ENCODE measurements at places on chromosomes 3 and 15. TPM values are rescaled to one million over a fixed set of nuclear protein-coding genes. Genes with fewer than 3 reads are reported as not detected.

DNA sequence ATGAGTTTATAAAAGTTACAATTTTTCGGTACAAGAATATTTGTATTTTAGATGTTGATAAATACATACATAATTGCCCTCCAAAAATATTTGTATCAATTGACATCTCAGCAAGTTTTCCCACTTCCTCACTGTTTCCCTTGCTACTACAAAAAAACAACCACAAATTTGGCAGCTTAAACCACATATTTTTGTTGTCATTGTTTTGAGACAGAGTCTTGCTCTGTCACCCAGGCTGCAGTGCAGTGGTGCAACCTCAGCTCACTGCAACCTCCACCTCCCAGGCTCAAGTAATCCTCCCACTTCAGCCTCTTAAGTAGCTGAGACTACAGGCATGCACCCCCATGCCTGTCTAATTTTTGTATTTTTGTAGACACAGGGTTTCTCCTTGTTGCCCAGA is 162.8 kb upstream of the RARB start:
- DNase-seq, result no peak

DNA sequence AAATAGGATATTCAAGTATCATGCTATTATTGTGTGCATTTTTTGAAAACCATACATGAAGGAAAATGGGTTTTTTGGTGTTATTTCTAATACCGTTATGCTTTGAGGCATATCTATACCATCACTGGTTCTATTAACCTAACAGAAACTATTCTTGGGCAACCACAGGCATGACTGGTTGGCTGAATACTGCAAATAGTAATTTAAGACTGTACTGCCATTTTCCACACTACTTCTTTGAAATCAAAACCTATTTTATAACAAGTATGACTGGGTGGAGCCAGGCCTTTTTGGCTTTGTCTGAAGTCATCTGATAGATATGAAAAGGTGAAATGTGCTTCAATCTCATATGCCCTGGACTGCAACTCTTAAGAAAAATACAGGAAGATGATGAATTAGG is 115.1 kb downstream of the ULK4 start:
- DNase-seq, result no peak

- no peak for DNase-seq
These were observed 120.5 kb upstream of the THRB start for GRCh38 chr3:24615177-24615576.

DNA sequence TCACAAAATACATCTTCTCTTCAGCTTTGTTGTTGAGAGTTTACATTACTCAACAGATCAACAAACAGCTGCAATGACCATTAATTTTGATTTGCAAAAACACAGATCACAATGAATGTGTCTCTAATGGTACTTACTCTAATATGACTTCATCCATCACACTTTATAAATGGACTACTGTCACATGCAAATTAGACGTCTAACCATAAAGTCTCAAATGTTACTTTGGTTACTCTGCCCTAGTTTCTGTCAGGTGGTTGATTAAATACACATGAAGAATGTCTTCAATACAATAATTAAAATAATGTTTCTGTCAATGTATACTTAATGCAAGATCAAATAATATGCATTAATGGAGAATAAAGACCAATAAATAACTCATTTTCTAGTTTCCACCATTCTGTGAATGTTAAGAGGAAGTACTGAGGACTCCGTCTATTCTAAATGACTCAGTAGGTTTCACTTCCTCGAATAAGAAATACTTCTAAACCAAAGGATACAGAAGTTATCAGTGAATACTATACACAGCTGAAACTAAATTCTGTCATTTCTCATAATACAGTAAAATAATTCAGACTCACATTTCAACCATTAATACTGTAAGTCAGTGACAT is 145.8 kb downstream of the CBLB start:
- DNase-seq, result no peak

DNA sequence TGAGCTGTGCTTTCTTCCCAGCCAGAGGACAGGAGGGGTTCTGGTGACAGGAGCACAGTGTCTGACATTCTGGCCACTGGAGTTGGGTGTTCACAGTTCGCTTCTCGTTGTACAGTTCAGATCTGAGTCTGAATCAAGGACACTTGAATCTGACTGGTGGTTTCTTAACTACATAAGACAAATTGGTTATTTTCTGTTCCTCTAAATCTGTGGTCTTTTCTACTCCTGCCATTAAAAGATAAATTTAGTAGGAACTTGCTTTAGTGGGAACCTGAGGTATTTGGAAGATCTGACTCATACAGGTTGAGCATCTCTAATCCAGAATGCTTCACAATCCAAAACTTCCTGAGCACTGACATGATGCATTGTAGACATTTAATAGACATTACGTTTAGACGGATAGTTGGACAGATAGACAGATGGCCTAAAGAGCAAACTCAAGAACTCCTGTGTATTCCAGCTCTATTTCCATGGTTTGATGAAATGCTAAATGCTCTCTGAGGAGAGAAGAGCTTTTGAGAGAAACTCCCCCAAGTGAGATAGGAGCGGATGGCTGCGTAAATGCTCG is 71.0 kb downstream of the CCK start:
- no peak for DNase-seq

GRCh38 chr3:20462226-20462625 is 276.2 kb upstream of the SGO1 start:
- no peak for DNase-seq

- no peak for DNase-seq
These were observed 871.8 kb upstream of the NR2F2 start for GRCh38 chr15:95458721-95459120.

DNA sequence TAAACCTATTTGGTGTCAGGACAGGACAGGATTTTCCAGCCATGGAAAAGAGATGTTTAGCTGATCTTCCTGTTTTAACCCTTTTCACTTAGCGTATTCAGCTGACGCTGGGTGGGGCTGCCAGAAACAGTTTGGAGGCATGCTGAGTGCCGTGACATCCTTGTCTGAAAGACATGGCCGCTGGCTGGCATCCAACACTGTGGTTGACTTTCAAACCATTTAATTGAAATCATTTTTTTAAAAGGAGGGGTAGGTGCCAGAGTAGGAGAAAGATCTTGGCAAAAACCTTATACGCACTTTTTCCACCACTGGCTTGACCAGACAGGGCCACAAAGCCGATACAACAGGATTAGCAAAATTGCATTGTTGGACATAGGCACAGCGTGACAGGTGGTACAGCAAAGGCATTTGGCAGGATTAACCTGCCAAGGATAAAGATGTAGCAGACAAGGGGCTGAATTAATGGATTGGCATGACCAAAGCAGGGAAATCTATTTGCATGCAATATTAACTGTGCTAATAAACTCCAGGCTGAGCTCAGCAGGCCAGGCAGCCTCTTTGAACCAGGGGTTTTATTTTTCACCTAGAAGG is 131.8 kb upstream of the TOPAZ1 start:
- DNase-seq, result no peak

GRCh38 chr3:70824078-70824477 is 511.6 kb upstream of the MDFIC2 start:
- DNase-seq, result no peak

GRCh38 chr15:45249125-45249780 is 2.8 kb upstream of the SLC28A2 start:
- DNase-seq, result no peak

DNA sequence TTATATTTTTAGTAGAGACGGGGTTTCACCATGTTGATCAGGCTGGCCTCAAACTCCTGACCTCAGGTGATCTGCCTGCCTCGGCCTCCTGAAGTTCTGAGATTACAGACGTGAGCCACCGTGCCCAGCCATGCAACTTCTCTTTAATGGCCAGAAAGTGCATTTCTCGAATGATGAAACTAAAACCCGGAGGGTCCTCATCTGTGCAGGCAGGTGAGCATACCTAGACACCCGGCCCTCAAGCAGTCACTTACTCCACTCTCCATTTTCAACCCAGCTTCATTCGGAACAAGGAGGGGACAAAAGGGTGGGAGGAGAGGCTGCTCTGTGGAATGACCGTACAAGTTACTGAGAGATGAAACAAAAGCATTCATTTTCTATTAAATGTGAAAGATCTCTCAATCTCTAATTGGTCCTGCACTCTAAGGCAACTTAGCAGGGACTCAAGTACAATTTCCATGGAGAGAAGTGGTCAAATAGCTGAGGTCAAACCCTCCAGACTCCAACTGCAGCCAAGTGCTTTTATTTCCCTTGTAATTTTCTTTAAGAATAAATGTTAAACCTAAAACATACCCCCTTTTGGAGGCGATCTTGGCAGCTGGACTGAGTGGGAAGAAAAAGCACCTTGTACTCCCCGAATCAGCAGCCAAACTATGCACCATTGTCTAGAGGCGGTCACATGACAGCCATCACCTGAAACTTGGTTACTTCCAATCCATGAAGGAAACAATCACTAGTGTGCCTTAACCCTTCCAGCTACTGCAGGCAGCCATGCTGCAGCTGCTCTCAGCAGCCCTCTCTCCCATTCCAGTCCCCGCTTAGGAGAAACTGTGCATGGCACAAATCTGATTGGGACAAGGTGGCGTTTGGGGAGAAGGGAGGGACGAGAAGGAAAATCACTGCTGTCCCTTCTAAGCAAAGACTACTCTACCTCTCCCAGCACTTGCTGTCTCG is 62.2 kb downstream of the VGLL4 start:
- DNase-seq, result no peak

- no peak for DNase-seq
These were observed 30.4 kb upstream of the RARRES1 start for GRCh38 chr3:158762701-158763100.

GRCh38 chr3:67685499-67685898 is 31.1 kb upstream of the SUCLG2 start:
- no peak for DNase-seq

- no peak for DNase-seq
These were observed 656.3 kb downstream of the ROBO1 start for GRCh38 chr3:79111375-79112052.

DNA sequence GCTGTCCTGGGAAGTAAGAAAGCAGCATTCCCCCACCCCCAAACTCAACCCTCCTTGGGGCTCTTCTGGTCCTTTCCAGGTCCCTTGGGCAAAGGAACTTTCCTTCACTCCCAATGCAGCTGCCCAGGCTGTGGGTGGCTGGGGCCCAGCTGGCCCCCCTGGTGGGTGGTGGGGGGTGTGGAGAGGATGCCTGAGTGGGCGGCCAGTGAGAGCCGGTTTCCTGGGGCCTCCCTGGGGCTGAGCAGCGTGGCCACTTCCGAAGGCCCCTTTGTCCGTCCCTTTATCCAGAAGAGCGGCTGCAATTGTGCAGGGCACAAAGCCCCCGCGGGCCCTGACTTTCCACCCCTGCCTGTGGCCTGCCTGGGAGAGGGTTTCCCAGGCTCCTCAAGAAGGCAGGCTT is 61.0 kb downstream of the RHCG start:
- DNase-seq, result no peak

Gene ZBED2
- polyA plus RNA-seq, result 0.27 TPM

Gene UMPS
- 46.5 TPM for polyA plus RNA-seq

Gene TLE3
- 35.5 TPM for polyA plus RNA-seq
